NCI-H146 (cell line): ENCODE measurements at places on chromosomes 5 and 9.

- DNase-seq, result no peak
Observed at GRCh38 chr5:39473156-39473775, 48.5 kb upstream of the DAB2 start.

DNA sequence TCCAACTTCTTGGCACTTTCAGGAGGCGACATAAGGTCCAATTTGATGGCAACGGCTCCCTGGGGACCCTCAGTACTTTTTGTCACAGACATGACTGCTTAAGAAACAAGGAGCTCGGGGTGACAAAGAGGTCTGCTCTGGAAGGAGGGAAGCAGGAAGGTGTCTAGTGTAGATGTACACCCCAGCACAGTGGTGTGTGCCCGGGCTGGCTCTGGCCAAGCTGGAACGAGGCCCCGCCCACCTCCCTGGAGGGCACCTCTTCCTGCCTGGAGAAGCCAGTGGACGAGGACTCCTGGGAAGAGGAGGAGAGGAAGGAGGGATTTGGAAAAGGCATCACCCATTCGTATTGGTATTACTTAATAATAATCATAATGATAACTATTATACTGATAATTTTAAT is at the start of gene SLC36A2:
TSS of gene SLC36A2 (minus strand) at position 191 of the 400 bp plus-strand sequence. CDS start at position 92, 99 bp downstream.
- DNase-seq, result no peak

DNA sequence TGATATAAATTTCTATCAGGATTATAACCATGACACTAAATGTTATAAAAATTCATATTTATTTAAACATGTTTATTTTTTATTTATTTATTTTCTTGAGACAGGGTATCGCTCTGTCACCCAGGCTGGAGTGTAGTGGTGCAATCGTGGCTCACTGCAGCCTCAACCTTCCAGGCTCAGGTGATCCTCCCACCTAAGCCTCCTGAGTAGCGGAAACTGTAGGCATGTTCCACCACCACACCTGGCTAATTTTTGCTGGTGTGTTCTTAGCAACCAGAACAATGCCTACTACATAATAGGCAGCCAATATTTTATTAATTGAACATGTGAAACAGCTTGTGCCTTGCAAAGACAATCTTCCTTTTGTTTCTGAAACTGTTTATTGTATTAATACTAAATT is 6.5 kb upstream of the PTBP3 start:
- no peak for DNase-seq

DNA sequence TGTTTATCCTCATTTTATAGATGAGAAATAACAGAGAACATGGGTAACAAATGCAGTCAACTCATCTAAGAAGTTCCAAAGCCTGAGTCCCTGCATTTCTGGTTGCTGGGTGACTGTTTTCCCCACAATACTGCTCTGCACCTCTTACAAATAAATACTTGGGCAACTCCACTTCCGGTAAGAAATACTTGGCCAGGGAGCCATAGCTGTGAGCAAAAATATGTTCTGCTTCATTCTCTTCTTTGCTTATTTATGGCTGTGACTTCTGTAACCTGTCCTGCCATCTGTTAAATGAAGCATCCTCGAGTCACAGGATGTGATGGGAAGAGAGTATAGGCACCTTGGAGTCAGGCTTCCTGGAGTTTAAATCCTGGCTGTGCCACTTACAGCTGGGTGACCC is 49.9 kb downstream of the GDNF start:
- DNase-seq, result no peak

DNA sequence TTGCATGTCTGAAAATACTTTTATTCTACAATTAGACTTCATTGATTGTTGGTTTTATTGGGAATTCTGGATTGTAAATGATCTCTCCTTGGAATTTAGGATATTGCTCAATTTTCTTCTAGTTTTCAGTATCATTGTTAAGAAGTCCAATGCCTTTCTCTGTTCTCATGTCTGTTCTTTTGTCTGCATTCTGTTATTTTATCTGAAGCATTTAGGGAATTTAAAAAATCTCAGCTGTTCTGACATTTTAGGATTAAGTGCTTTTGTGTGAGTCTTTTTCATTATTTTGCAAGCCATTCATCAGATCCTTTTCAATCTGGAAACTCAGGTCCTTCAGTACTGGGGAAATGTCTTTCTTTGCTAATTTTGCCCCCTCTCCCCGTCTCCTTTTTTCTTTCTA is 4.4 kb upstream of the FER start:
- DNase-seq, result no peak

GRCh38 chr9:109996936-109997580 is 210.9 kb downstream of the C9orf152 start:
- DNase-seq, result no peak

GRCh38 chr5:60830581-60831127 is 13.4 kb downstream of the ELOVL7 start:
- no peak for DNase-seq

DNA sequence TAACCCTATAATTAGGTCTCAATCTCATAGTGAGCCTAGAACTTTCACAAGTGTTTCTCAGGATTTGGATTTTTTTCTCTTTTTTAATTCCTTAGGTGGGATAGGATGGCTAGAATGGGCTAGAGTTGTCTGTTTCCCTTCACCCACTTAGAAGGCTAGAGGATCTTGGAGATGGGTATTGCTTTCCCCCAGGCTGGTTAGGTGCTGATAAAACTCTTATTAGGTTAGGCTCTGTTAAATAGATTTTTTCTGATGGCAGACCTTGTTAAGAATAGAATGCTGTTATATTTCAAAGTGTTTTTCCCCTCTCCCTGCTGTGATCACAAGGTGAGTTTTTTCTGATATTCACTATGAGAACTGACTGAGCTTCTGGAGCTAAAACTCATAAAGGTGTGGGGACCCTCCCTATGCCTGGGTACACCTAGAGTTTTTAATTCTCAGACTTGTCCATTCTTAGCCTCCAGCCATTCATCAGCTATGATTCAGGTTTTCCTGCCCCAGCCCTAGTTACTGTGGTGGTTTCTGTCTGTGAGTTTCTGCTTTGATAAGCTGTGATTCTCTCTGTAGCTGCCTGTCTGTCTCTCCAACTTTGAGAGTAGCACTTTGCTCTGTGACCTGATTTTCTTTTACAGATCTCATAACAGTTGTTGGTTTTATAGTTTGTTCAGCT is 132.4 kb downstream of the HACD4 start:
- DNase-seq, result no peak

DNA sequence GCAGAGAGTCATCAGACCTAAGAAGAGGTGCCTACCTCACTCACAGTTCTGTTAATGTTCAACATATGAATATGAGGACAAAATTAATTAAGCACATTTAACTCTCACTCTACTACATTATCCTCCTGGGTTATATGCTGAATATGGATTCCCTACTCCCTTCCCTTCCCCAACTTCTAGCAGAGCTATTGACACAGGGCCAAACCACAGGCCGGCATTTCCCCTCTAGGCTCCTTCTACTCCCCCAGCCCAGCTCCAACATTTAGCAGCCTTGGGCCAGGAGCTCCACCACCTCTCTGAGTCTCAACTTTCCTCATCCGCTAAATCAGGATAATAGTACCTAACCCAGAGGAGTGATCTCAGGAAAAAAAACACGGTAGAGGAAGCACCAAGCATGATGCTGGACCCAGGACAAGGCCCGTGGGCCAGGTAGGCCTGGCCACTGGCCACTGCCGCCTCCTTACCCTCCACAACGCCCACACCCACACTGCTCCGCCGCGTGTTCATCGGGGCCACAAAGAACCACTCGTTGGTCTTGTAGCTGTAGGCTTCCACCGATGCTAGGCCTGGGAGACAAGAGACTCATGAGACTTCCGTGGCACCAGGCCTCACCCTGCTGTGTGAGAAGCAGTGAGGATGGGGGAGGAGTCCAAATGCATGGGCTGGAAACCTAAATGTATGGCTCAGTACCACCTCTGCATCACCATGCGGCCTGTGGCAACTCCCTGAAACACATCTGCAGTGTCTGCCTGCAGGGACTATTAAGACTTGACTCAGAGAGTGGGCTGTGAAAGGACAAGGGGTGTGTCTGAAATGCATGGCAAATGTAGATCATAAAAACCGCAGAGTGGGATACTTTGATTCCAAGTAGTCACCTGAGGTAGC is 98.8 kb downstream of the KLHL3 start:
- no peak for DNase-seq

- DNase-seq, result no peak
Observed at GRCh38 chr5:142388696-142389095, 63.9 kb upstream of the SPRY4 start.

GRCh38 chr5:132867046-132867451 is 607 bp downstream of the UQCRQ start:
- DNase-seq, result peak; percentile 36

DNA sequence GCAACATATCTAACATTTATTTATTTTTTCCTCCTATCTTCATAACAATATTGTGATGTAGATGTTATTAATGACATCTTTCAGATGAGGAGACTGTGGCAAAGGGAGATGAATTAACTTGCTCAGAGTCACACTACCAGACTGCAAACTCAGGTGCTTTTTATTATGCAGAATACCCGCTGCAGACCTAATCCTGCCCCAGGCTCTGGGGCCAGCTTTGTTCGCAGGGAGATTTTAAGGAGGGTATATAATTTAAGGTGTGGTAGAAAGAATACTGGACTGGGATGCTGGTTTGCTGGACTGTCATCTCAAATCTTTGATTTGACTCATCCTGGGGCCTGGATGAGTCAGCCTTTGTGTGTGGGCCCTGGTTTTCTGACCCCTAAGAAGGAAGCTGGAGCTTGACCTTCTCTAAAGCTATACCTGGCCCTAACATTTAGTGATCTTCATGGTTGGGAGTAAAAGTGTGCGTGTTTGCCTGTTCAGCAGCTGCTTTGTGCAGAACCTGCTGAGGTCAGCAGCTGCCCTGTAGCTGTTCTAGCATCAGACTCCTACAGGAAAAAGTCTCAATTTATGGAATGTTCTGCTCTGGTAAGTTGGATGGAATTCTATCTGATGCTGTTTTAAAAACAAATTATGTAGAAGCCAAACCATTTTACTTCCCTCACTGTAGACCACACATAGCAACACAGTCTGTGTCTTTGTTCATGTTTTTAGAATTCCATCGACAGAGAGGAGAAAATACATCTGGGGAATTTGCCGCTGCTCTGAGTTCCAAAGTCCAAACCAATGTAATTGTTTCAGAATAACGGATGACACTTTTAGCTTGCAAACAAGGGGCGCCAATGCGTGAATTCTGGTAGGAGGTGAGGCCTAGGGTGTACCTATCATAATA is 4.5 kb downstream of the SLC36A1 start:
- DNase-seq, result no peak

- DNase-seq, result no peak
Observed at GRCh38 chr9:87039809-87040392, 92.6 kb upstream of the GAS1 start.

DNA sequence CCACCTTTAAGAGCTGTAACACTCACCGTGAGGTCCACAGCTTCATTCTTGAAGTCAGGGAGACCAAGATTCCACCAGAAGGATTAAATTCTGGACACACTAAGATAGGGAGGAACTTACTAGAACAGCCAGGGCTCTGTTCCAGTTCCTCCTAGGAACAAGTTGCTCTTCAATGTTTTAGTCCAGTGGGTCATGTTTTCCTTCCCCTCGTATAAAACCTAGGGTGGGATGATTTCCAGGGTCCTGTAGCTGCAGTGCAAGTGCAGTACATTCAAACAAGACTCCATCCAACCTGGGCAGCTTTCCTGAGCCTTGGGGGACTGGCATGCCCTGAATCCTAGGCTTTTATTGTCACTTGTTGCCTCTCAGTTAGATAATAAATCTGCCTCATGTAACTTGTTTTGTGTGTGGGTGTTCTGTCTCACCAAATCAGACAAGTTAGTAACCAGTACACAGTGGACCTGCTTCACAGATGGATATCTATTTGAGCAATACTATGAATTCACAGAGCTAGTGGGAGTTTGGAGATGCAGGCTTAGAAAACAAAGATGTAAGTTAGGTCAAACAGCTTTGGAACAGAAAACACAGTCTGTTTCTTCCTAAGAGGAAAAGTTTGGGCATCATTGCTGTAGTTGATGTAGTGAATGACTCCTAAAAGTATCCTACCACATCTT is 405.6 kb downstream of the GABRG2 start:
- no peak for DNase-seq

GRCh38 chr9:16371306-16371705 is 499.2 kb downstream of the BNC2 start:
- no peak for DNase-seq

GRCh38 chr9:96168882-96169281 is 133.1 kb downstream of the HSD17B3 start:
- no peak for DNase-seq
